NCI-H1694 (cell line): ENCODE measurements at places on chromosomes 6 and 20.

DNA sequence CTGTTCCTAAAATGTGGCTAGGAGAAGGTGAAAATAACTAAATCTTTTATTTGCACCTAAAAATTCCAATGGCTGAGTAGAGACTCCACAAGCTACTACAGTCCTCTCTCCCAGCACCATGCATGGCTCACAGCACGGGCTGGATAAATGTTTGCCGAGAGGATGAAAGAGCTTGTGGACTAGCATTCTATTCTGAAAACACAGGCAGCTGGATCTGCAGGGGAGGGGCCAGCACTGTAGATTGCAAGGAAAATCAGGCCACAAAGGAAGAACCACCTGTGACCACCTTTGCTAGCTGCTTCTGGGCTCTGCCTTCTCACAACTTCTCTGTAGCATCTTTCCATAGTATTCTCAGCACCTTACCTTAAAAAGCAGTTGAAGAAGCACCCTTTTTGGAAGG lies 46.6 kb downstream of the CLIC5 start:
- DNase-seq, result no peak

- DNase-seq, result no peak
Observed at GRCh38 chr6:24537082-24537699, 42.4 kb downstream of the ALDH5A1 start.

DNA sequence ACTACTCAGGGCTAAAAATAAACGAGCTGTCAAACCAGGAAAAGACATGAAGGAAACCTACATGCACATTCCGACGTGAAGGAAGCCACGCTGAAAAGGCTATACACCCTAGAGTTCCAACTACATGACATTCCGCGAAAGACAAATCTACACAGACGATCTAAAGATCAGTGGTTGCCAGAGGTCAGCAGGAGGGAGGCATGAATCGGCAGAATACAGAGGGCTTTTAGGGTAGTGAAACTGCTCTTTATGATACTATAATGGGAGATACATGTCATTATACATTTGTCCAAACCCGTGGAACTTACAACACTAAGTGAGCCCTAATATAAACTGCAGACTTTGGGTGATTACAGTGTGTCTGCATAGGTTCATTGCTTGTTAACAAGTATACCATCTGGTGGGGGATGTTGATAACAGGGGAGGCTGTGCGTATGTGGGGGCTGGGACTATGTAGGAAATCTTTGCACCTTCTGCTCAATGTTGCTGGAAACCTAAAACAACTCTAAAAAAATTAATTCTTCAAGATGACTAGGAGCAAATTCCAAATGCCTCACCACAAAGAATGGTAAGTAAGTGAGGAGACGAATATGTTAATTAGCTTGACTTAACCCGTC lies 132.2 kb upstream of the CDH4 start:
- no peak for DNase-seq

- DNase-seq, result no peak
Observed at GRCh38 chr20:47353692-47354463, 2.6 kb downstream of the ZMYND8 start.

GRCh38 chr6:151551223-151551857 lies 57.5 kb downstream of the CCDC170 start:
- no peak for DNase-seq

GRCh38 chr20:47444584-47444983 lies 57.1 kb upstream of the NCOA3 start:
- DNase-seq, result no peak
